ENCODE measurements at places on chromosomes 2 and 18.

GRCh38 chr2:236749346-236749745, 179.7 kb downstream of the ACKR3 start:
- DNase-seq = no peak

GRCh38 chr2:60530660-60531281, 22.7 kb downstream of the BCL11A start:
- DNase-seq = peak; percentile 94

GRCh38 chr2:56077359-56077915, 106.4 kb upstream of the CCDC85A start:
- peak; percentile 56 for DNase-seq

DNA sequence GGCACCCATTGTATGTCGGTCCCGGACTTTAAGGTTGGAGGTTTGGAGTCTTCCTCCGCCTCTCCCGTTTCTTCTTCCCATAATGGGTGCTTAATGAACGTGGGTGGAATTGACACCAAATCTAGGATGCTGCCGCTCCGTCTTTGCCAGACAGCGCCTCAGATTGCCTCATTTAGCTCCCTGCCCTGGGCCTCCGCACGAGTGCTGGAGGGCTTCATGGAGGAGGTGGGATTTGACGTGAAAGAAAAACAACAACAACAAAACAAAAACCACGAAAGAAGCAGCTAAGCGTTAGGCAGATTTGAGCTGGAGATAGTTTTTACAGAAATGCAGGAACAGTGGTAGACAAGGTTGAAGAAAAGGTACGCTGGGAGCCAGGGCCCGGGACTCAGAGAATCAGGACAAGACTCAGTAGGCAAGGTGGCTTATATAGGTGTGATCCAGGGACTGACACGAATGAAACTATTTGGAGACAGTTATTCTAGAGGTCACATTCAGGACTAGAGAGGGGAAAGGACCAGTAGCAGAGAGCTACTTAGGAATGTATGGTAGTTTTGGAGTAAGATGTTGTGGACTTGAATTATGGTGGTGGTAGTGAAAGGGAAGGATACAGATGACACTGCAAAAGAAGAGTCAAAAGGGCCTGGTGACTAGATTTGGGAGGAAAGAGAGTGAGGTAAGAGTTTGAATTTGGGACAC, 605 bp downstream of the ZNF2 start:
- DNase-seq = no peak

- DNase-seq = no peak
Observed at GRCh38 chr2:18373664-18374063, 186.8 kb downstream of the RDH14 start.

Measured in WERI-Rb-1 (cell line).